Dermis blood vessel endothelial cell (primary cell): ENCODE measurements at places on chromosomes 3 and 15.

- no peak for DNase-seq
These were observed 103.2 kb upstream of the SLCO2A1 start for GRCh38 chr3:134132961-134133360.

- DNase-seq = no peak
These were observed 17.2 kb downstream of the RASGRP1 start for GRCh38 chr15:38547255-38547997.

- no peak for DNase-seq
These were observed 35.4 kb upstream of the RAB6B start for GRCh38 chr3:133931084-133931483.

GRCh38 chr15:65916664-65917406 lies 47.5 kb downstream of the RAB11A start:
- peak; percentile 74 for DNase-seq

- DNase-seq = no peak
These were observed 12.6 kb downstream of the CEP152 start for GRCh38 chr15:48798319-48798718.

GRCh38 chr15:88684345-88684744 lies 45.5 kb downstream of the ISG20 start:
- no peak for DNase-seq

- DNase-seq = no peak
These were observed 95.2 kb upstream of the SEMA6D start for GRCh38 chr15:47622055-47622454.

DNA sequence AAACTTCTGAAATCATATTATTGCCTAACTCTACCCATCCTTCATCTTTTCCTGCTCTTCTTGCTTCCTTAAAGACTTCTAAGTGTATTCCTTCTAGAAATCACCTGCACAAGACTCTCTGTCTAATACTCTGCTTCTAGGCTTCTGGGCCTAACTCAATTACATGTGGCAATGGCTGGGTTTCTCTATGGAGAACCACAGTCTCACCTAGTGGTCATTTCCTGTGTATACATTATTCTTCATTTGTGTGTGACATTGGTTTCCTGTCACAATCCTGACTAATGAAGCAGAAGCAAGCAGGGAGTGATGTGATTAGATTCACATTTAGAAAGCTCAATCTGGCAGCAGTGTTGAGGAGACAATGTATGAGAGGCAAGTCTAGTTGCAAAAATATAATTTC lies 16.9 kb upstream of the CLDN1 start:
- peak; percentile 70 for DNase-seq

DNA sequence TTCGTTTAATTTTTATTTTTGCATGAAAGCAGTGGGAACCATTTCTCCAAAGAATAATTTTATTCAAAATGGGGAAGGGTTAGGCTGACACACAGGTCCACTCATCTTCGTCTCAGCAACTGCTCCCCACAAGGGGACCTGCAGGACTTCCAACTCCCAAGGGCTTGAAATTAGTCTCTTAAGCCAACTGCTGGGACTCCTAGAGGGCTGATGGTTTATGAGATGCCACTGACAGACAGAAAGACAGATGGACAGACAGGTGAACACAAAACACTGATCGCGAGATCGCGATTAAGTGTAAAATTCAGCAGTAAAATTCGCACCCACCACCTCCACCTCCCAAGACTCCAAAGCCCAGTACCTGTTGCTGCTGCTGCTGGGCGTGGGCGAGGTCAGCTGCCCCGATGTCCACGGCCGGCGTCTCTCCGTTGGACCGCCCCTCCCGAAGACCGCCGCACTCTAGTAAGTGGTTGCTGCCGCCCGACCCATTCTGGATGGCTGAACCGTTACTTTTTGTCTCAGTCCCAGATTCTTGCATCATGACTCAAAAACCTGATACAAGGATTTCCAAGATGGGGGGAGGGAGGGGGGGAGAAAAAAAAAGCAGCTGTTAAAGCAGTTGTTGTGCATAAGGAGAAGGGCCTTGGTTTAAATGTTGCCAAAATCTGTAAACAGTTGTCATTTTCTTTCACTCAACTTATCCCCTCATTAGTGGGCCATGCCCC lies 385.5 kb downstream of the FOXP1 start:
- no peak for DNase-seq
